ENCODE measurements at places on chromosomes 4 and X.
A peak's percentile ranks its signal among the peaks of the same experiment; 100 is the strongest.

GRCh38 chr4:128573781-128574508 is 235.6 kb upstream of the JADE1 start:
- DNase-seq, result no peak

- no peak for DNase-seq
Measured at GRCh38 chrX:21155916-21156315, 218.3 kb upstream of the CNKSR2 start.

- peak; percentile 31 for DNase-seq
Measured at GRCh38 chr4:39446842-39447573, 11.7 kb downstream of the RPL9 start.

GRCh38 chrX:103279624-103280023 is 3.1 kb upstream of the TCEAL5 start:
- no peak for DNase-seq

DNA sequence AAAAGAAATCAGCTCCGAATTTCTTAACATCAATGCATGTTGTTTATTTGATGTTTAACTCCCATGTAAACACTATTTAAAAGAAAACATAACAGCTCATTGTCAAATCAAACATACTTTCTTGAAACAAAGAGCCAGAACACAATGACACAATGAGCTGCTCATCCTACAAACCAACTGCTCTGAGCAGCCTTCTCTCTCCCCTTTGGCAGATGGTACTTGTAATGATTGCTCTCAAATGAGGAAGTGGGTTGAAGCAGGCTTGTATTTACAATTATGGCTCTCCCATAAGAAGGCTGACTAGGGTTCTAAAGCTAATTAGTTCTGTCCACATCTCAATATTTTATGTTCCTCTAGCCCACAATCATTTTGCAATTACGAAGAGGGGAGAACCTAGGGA is 637.8 kb upstream of the ADGRL3 start:
- DNase-seq, result no peak

DNA sequence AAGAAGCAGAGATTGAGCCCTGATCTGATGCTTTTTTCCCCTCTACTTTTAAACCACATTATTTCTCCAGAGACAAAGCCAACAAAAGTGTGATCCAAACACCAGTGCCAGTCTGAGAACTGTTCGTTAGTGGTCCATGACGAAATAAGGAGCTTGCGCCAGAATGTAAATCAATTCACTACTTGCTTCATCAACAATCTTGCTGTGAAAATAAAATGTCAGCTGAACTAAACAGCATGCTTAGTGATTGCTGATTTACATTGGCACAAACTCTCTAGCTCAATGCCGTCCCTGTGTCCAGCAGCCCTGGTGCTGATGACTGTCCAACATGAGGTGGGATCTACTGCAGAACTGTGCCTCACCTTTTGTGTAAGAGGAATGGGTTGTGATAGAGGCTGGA is 71.3 kb downstream of the SOX3 start:
- DNase-seq, result no peak
